ENCODE measurements at places on chromosomes 16 and 17. TPM values are rescaled to one million over a fixed set of nuclear protein-coding genes. Genes with fewer than 3 reads are reported as not detected.

The AIPL1 gene
- total RNA-seq: not detected

- no peak for DNase-seq
Observed at GRCh38 chr17:32689348-32689747, 187.6 kb downstream of the MYO1D start.

The EMP2 gene
- not detected for total RNA-seq

DNA sequence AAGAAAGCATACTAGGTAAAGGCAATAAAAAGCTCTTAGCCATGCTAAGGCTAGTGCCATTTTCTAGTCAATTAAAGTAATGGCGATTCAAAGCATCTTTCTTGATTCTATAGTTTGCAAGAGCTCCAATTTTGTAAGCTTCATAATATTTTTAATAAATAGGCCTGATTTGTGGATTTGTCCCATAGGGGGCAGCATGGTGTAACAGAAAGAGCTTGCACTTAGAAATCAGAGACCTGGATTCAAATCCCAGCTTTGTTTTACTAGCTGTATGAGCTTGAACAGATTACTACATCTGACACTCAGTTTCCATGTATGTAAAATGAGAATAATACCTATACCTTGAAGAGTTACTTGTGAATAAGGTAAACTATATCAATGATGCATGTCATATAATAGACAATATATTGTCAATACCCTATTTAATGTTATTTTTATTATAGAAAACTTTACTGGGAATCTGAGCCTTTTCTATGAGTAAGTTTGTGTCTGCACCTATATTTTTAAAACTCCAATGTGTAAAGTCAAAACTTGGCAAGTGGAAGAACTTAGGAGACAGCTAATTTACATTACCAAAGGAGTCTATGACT lies 93.6 kb upstream of the NOG start:
- DNase-seq: peak; percentile 33

DNA sequence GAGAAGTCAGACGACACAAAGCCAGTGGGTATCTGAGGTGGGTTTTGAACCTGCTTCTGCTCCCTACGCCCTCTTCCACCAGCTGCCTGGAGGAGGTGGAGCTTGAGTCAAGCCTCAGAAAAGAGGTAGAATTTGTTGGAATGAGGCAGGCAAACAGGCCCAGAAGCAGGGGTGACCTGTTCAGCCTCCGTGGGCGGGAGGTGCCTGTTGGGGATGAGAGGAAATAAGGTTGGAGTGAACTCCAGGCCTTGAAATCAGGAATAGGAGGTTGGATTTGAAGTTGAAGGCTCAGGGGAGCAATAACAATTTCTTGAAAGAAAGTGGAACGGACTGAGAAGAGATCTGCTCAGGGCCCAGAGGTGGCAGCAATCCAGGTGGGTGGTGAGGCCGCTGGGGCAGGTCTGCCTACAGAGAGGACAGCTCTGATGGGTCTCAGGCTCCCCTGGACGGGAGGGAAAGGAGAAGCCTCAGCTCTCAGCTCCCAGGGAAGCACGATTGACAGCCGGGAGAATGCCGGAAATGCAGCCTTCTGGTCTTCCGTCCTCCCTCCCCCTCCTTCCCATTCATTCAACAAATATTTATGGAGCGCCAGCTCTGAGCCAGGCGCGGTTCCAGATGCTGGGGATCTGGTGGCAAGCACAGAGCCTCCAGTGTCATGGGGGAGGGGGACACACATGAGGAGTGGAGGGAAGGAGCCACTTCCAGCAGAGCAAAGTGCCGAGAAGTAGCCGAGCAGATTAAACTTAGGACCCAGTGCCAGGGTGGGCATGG lies 61.9 kb upstream of the CIBAR2 start:
- no peak for DNase-seq

- DNase-seq: no peak
Observed at GRCh38 chr16:20262248-20262647, 65.1 kb downstream of the GP2 start.

The TBX21 gene
- 16.0 TPM for total RNA-seq

The MYH11 gene
- total RNA-seq: not detected

The DUSP3 gene
- 8.3 TPM for total RNA-seq

- no peak for DNase-seq
Observed at GRCh38 chr16:54936979-54937670, 6.5 kb downstream of the IRX5 start.

The CFAP97D1 gene
- total RNA-seq: not detected

- DNase-seq: no peak
Observed at GRCh38 chr16:30372038-30372712, 1.9 kb upstream of the TBC1D10B start.

DNA sequence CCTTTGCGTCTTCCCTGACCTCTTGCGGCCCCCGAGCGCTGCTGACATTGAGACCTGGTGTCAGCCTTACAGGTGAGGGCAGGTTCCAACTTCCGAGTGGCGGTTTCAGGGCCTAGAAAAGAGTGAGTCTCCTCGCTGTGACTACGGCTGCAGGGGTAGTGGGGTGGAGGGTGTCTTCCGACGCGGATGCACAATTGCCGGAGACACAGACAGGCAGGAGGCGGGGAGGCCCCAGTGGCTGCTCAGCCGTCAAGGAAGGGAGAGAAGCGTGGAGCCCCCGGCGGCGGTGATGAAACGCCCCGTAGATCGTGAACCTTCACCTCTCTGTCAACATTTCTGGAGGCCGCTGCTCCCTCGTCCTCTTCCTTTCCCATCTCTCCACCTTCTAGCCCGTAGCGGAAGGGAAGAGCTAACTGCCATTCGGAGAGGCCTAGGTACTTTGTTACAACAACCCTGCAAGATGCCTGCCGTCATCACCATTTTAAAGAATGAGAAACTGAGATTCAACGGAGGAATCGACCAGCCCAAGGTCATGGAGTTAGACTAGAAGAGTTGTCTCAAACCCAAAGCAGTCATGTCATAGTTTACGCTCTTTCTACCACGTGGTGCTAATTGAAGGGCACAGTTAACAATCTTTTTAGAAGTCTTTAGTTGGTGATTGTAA lies 485 bp downstream of the DNAJA3 start:
- DNase-seq: no peak

The RAPGEFL1 gene
- 5.1 TPM for total RNA-seq

- DNase-seq: no peak
Observed at GRCh38 chr16:85571813-85572619, 41.1 kb upstream of the GSE1 start.

GRCh38 chr17:50902372-50903353 lies 36.5 kb upstream of the TOB1 start:
- DNase-seq: no peak

DNA sequence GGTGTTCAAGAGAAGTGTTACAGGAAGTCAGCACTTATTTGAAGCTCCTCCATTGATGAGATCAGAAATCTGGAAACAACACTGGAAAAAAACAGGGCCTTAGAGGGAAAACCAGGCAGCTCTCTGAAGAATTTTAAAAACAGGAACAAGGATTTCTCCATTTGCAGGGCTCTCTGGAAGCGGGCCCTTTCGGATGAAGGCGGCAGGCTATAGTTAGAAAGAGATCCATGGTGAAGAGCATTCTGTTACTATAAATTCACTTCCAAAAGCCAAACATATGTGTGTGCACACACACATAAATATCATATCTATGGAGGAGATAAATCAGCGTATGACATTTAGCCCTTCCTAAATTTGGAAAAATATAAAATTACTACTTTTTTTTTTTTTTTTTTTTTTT lies 42.6 kb upstream of the GRIN2A start:
- no peak for DNase-seq

The TSPAN10 gene
- total RNA-seq: 0.75 TPM

DNA sequence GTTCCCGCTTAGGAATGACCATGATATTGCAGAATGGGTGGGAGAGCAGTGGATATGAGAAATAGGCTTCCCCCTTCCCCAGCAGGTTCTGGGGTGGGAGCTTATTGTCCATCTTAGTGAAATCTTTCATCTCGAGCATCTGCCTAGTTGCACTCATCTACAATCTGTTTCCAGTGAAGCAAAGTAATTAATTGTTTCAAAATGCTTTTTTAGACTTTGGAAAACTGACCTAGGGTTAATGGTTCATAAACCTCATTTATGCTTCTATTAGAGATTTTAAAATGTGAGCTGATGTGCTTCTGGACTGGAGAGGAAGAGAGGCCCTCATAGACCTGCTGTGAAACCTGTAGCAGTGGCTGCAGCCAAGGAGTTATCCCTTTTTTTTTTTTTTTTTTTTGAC lies 247.7 kb upstream of the XYLT1 start:
- DNase-seq: no peak

The CORO6 gene
- total RNA-seq: 2.4 TPM

DNA sequence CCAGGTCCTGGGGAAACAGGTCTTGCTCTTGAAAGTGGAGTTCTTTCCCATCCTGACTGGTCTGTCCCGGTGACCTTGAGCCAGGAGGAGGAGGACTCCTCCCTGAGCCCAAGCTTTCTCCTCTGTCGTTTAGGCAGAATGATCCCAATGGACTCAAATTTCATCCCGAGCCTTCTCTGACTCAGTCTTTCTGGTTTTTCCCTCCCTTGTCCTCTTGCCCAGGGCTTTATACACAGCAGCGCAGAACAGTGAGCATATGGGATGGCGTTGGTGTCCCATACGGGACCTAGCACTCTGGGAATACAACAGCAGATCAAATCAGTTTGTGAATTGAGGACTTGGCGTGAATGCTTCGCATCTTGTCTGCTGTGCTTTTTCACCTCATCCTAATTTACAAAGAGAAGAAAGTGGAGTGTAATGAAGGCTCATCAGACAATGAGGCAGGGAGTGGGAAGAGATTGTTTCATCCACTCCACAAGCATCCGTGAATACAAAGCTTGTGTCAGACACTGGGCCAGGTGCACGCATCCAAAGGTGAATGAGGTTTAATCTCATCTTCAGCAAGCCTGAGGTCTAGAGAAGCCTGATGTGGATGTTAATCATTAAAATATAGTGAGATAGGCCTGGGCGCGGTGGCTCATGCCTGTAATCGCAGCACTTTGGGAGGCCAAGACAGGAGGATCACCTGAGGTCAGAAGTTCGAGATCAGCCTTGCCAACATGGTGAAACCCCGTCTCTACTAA lies 1.1 kb upstream of the XYLT1 start:
- no peak for DNase-seq

- DNase-seq: no peak
Observed at GRCh38 chr17:43787728-43788127, 7.5 kb downstream of the CFAP97D1 start.

The GCGR gene
- not detected for total RNA-seq

DNA sequence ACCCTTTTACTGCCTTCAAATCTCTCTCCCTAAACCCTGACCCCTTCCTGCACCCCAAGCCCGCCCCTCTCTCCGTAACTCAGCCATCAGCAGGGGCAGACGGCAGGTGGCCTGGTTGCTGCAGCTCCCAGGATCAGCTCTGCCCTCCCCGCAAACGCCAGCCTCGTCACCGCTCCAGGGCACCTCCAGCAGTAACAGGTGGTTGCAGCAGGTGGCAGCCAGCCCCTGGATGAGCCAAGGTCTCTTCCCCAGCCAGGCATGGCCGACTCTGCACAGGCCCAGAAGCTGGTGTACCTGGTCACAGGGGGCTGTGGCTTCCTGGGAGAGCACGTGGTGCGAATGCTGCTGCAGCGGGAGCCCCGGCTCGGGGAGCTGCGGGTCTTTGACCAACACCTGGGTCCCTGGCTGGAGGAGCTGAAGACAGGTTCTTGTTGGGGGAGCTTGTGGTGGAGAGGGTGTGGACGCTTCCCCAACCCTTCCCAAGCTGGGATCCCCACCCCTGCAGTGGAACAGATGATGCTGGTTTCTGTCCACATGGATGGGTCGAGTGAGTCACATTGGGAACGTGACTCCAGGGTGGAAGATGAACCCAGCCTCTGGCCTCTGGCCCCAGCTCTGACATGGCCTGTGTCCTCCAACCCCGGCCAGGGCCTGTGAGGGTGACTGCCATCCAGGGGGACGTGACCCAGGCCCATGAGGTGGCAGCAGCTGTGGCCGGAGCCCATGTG lies 558 bp downstream of the HSD3B7 start:
- DNase-seq: no peak

GRCh38 chr17:21146362-21147015 lies 19.7 kb downstream of the DHRS7B start:
- DNase-seq: no peak

DNA sequence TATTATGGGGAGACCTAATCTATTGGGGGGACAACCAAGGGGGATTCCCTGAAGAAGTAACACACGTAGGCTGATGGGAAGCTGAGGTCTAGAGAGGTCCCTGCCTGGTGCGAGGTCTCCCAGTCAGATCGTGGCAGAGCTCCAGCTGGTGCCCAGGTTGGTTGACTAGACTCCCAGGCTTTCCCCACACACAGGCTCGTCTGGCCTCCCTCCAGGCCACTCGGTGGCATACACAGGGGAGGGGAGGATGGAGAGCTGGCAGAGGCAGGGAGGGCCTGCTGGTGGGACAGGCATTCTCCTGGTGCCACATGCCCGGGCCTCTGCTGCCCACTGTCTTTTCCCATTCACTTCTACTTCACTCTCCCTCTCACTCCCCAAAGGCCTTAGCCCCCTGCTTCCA lies 8.5 kb upstream of the SOCS3 start:
- no peak for DNase-seq

The AANAT gene
- total RNA-seq: not detected

DNA sequence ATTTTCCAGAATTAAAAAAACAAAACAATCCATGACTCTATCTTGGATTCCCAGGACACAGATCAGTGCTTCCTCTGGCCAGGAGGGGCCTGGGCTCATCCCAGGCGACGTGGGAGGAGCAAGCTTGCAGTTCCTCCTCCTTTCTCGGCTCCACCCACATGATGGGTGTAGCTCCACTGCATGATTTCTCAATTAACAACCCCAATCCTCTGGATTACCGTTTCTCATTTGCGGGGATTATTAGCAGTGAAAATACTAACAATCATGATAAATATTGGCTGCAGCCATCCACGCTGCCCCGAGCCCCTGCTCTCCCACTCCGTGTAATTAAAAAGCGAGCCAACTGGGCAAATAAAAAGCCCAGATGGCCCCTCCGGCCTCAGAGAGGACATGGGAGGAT lies 46.4 kb upstream of the SDK2 start:
- no peak for DNase-seq

The HID1 gene
- total RNA-seq: 0.82 TPM

- no peak for DNase-seq
Observed at GRCh38 chr17:81008140-81008539, 16.5 kb downstream of the CHMP6 start.

The CLEC3A gene
- not detected for total RNA-seq

- no peak for DNase-seq
Observed at GRCh38 chr16:53829186-53829747, 125.3 kb downstream of the FTO start.

- peak; percentile 91 for DNase-seq
Observed at GRCh38 chr16:19717741-19718623, at the start of the genes IQCK and KNOP1. Gene IQCK, plus strand, starts transcription at chr16:19718271. Its CDS starts 36 bp downstream, at chr16:19718307. Gene KNOP1, minus strand, starts transcription at chr16:19718227. Its CDS starts 3,192 bp downstream, at chr16:19715035.

The EVPLL gene
- total RNA-seq: not detected

All from activated CD4-positive, alpha-beta T cell treated with anti-CD3 and anti-CD28 coated beads, Interleukin-2, amount 10 ng/mL, durations not matched to agents 7 days and 5 days (primary cell).